ENCODE measurements at places on chromosomes 4 and X.

DNA sequence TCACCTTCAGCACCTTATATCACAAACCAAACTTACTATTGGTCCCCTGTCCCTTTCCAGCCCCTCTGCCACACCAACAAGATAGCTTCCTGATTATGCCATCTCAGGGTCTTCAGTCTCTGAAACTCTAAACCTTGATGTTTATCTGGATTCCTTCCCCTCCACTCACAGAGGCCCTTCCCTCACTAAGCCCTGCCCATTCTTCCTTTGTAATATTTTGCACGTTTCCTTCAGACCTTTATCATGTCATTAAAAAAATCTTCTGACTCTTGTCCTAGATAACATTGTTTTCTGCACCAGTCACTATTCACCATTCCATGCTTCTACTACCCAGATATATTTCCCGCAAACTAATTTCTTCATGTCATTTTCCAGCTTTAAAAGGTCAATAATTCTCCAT lies 17.7 kb upstream of the CEP135 start:
- no peak for DNase-seq

DNA sequence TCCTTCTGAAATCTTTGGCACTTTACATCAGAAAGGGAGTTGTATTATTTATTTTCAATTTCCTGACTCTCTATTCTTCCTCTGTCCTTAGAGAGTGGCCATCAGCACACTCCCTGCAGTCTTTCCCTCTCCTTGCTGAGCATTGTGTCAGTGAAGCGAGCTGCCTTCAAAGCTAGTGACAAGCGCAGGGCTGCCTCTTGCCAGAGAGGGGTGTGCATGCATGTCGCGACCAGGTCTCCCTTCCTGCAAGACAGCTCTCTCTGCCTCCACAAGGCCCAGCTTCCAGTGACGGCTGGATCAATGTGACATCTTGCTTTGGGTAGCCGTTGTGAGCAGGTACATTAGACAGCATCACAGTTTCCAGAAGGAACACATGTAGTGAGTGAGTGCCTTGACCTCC lies 810.9 kb upstream of the TENM3 start:
- DNase-seq: no peak

DNA sequence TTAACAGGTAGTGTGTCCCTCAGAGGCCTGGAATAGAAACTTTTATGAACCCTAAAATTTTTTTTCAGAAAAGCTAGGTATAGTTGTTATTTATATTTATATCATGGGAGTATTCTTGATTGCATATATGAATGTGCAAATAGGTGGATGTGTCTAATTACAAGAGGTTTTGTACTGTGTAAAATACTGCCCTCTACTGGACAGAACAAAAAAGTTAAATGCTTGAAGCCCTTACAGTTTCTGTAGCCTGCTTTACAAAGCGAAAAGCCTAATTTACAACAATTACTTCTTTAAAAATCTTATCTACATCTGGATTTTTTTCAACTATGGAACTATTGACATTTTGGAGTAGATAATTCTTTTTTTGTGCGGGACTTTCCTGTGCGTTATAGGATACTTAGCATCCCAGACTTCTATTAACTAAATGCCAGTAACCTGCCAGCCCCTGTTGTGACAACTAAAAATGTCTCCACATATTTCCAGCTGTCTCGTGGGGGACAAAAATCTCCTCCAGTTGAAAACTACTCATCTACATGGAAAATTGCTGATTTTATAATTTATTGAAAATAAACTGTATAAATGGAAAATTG lies 35.1 kb downstream of the ENPEP start:
- DNase-seq: no peak

GRCh38 chr4:95219109-95219508 lies 329.7 kb downstream of the UNC5C start:
- no peak for DNase-seq

- no peak for DNase-seq
These were observed 1622.8 kb upstream of the IGFBP7 start for GRCh38 chr4:58732973-58733372.

GRCh38 chrX:65194547-65194946 lies 218.3 kb upstream of the ZC4H2 start:
- no peak for DNase-seq

DNA sequence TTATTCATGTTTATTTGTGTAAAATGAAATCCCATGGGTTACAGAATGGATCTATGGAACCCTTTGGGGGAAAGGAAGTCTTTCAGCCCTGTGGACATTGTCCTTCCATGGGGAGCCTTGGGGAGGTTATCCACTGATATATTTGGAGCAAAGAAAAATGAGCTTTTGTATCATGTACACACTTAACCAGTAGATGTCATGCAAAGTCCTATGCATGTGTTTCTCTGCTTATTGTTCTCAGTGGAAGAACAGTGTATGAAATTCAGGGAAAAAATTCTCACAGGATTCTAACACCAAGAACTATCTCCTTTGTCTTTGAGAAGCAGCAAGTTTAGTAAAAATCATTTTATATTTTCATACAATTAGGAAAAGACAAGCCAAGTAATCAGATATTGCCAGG lies 105.3 kb downstream of the DTHD1 start:
- no peak for DNase-seq

GRCh38 chr4:87299898-87300297 lies 22.8 kb downstream of the HSD17B13 start:
- DNase-seq: no peak

DNA sequence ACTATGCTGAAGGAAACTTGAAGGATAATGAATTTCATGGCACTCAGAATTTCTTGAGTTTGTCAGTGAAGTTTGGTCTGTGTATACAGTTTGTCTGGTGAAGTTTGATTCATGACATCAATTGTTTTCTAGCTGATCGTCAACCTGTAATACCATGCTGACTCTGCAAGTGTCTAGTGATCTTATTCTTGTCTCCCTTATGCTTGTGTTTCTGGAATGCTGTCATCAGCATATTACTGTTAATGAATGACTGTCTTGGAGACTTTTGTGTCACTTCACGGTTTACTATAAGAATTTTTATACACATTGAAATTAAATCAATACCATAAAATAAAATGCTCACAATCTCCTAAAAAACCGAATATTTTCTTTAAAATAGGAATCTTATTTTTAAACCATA lies 779.0 kb downstream of the CCSER1 start:
- DNase-seq: no peak

- DNase-seq: no peak
These were observed 270.2 kb upstream of the SMIM31 start for GRCh38 chr4:164483711-164484110.

- no peak for DNase-seq
These were observed 649.7 kb downstream of the GRID2 start for GRCh38 chr4:92953462-92953861.

- DNase-seq: no peak
These were observed 19.8 kb downstream of the VCX3B start for GRCh38 chrX:8484360-8484949.
